Activated CD8-positive, alpha-beta memory T cell treated with anti-CD3 and anti-CD28 coated beads, Interleukin-2, amount 10 ng/mL, durations not matched to agents 7 days and 5 days (primary cell): ENCODE measurements at places on chromosomes 4 and X. TPM values are rescaled to one million over a fixed set of nuclear protein-coding genes. Genes with fewer than 3 reads are reported as not detected.

- no peaks in the 10 kb centered on the region for H3K4me1 ChIP-seq
- no peak for DNase-seq
- no peak overlapping the region for H3K27ac ChIP-seq
- H3K27me3 ChIP-seq, result no peaks in the 10 kb centered on the region
- H3K4me3 ChIP-seq, result no peak overlapping the region
These were observed 43.7 kb downstream of the CDS1 start for GRCh38 chr4:84626673-84627072.

DNA sequence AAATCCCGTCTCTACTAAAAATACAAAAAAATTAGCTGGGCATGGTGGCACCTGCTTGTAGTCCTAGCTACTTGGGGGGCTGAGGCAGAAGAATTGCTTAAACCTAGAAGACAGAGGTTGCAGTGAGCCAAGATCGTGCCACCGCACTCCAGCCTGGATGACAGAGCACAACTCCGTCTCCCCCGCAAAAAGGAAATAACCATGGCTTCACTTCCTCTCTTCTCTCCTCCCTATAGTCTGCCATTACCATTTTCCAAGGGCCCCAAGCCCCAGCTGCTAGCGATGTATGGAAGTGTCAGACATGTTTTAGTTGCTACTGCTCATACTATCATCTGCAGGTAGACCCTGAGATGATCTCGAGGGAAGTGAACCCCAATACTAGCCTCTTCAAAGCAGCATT, 177.3 kb upstream of the FAM9B start:
- no peaks in the 10 kb centered on the region for H3K4me1 ChIP-seq
- no peak for DNase-seq
- H3K27me3 ChIP-seq, result peaks cover 4% of the 10 kb centered on the region
- no peak overlapping the region for H3K27ac ChIP-seq
- H3K36me3 ChIP-seq, result no peaks in the 10 kb centered on the region

DNA sequence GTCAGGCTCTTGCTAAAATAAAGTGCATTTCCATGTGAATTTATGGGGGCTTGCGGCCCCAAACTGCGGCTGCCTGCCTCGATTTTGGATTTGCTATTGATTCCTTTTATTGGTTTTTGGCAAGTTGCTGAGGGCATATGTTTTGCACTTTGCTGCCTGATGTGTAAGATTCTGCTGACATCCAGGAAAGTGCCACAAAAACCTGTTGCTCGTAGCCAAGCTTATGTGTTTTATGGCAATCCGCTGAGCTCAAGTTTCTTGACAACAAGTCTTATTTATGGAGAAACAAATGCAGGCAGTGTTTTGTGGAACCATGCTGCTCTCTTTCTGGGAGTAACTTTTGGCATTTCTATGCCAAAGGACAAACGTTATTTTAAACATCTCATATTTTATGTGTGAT, 97.3 kb upstream of the DDIT4L start:
- H3K4me3 ChIP-seq, result no peak overlapping the region
- no peak overlapping the region for H3K27ac ChIP-seq
- H3K36me3 ChIP-seq, result no peaks in the 10 kb centered on the region
- DNase-seq, result no peak
- no peaks in the 10 kb centered on the region for H3K4me1 ChIP-seq

GRCh38 chr4:174669270-174669669, 147.0 kb upstream of the HPGD start:
- no peaks in the 10 kb centered on the region for H3K27me3 ChIP-seq
- H3K27ac ChIP-seq, result no peak overlapping the region
- no peaks in the 10 kb centered on the region for H3K36me3 ChIP-seq
- no peak for DNase-seq

GRCh38 chrX:9888953-9889470, 78.1 kb upstream of the CLDN34 start:
- no peak overlapping the region for H3K27ac ChIP-seq
- no peak overlapping the region for H3K4me3 ChIP-seq
- no peak for DNase-seq
- H3K27me3 ChIP-seq, result peaks cover 11% of the 10 kb centered on the region

TMEM271 gene
- total RNA-seq, result not detected

CENPVL2 gene
- not detected for total RNA-seq

TEC gene
- 3.0 TPM for total RNA-seq

NSG1 gene
- 9.8 TPM for total RNA-seq

PCSK1N gene
- total RNA-seq, result 0.93 TPM

TCEAL2 gene
- total RNA-seq, result not detected
